ENCODE measurements at places on chromosomes 1 and 21.

GRCh38 chr21:42282715-42283114 lies 32.5 kb downstream of the TFF3 start:
- no peak for DNase-seq

DNA sequence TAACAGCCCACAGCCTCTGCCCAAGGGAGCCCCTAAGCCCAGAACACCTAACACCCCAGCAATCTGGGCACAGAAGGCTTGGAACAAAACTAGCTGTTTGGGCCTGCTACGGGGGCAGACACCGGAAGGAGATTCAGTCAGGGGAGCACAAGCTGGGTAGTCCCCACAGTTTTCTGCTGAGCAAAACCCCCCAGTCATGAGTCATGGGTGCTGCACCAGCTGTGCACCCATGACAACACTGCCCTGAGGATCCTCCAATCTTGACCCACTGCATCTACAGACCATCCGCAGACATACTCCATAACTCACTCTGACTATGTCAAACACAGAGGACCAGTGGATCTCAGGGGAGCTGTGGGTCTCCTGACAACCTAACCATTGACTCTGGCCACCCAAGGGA lies 105.1 kb downstream of the LRIG2 start:
- DNase-seq = no peak

- DNase-seq = no peak
Observed at GRCh38 chr1:244840219-244840794, 4.8 kb downstream of the COX20 start.

DNA sequence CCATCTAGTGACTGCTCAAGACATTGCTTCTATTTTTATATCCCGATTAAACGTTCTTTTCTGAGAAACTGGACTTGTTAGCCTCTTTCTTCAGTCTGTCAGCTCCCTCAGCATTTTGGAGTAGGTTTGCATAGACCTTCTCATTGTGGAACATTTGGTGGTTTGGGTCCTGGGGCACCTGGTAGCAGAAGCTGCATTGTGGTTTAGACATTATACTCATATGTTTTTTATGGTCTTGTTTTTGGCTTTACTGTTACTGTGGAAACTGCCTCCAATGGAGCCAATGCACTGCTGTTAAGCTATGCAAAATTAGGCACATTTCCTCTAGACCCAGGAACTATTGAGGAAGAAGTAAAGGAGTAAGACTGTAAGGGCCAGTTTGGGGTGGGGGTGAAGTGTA lies 36.7 kb upstream of the LRRC8B start:
- no peak for DNase-seq

DNA sequence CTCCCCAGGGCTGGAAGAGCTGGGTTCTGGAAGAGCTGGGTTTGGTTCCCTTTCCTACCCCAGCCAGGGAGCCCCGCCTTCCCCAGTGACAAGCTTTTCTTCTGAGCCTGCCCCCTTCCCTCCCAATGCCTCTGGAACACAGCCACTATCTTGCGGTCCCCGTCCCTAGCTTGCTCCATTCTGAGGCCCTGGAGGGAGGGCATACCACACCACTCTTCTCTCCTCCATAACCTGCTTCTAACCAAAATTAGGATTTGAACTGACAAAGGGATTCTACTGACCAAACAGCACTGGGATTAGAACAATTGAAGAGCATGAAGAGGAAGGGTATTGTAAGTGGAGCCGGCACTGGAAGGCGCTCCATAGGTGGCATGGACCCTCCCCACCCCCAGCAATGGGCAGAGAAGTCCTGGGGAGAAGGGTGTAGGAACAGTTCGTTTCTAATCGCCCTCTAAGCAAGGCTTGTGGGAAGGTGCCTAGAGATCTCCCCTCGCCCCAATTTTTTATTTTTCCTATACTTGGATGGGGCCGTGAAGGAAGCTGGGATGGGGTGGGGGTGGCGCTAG lies 690 bp downstream of the C1orf216 start:
- DNase-seq = no peak

- DNase-seq = no peak
Observed at GRCh38 chr1:234839663-234840062, 229.7 kb upstream of the IRF2BP2 start.

DNA sequence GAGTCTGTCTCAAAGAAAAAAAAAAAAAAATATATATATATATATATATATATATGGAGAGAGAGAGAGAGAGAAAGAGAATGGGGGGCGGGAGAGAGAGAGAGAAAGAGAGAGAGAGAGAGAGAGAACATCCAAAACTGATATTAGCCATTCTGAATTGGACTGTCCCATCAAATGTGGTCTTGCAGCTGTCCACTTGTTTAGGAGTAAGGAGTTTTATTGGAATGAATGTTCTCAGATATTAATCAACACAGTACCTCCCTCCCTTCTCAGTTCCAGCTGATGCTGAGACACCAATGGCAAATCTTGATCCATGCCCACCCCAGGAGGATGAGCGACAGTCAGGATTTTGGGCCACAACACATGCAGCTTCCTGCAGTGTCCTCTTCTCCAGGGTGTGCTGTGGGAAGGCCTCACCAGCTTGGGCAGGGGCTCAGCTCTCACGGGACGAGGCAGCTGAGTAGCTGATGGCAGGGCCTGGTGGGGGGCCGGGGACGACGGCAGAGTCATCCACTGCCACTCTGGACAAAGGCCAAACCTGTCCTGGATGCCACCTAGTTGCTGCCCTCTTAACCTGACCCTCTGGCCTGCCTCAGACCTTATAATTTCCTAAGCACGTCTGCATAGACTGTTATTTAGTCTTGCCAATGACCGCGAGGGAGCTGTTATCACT lies 9.3 kb upstream of the CLDN14 start:
- DNase-seq = no peak

- no peak for DNase-seq
Observed at GRCh38 chr21:44650973-44651675, 3.3 kb downstream of the KRTAP12-4 start.

GRCh38 chr1:9126511-9126910 lies 2.4 kb downstream of the GPR157 start:
- no peak for DNase-seq

- DNase-seq = peak; percentile 24
Observed at GRCh38 chr1:208243967-208244916, at the start of gene PLXNA2. Gene PLXNA2, minus strand, starts transcription at chr1:208244384. Its CDS starts 26,462 bp downstream, at chr1:208217922.

DNA sequence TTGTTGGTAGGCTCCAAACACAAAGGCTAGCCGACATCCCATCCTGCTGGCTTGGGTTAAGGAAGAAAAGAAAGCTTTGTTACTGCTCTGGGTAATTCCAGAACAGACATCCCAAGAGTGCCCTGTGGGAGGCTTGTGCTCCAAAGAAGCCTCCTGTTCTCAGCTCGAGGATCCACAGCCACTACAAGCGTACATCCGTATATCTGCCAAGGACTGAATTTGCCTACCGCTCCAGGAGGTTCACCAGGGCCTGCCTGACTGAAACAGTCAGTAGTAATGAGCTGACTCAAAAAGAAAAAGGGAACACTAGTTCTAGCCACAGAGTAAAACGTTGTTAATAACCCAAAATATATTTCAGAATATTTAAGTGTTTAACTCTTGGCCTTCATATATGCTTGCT lies 24.8 kb upstream of the MUTYH start:
- no peak for DNase-seq

DNA sequence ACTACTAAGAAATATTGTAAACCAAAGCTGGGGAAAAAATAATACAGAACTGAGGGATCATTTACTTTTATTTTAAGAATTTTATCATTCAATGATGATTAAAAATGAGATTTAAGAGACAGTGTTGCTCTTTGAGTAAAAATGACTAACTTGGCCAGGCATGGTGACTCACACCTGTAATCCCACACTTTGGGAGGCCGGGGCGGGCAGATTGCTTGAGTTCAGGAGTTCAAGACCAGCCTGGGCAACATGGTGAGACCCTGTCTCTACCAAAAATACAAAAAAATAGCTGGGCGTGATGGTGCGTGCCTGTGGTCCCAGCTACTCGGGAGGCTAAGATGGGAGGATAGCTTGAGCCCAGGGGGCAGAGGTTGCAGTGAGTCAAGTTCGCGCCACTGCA lies 21.8 kb upstream of the PLEKHO1 start:
- DNase-seq = no peak

- DNase-seq = no peak
Observed at GRCh38 chr1:155254228-155254713, 1.0 kb downstream of the ENTREP3 start.

DNA sequence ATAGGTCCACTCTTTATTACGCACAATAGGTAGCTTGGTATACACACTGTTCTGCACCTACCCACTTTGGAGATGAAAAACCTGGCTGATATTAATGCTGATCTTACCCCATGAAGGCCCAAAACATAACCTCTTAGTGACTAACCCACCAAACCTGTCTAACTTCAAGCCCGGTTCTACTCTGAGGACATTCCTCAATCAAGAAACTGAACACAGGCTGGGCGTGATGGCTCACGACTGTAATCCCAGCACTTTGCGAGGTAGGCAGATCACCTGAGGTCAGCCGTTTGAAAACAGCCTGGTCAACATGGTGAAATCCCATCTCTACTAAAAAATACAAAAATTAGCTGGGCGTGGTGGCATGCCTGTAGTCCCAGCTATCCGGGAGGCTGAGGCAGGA lies 50.5 kb downstream of the EYA3 start:
- no peak for DNase-seq

GRCh38 chr1:156412653-156413321 lies 43.8 kb downstream of the RHBG start:
- DNase-seq = no peak

- DNase-seq = no peak
Observed at GRCh38 chr1:219488275-219488674, 124.6 kb downstream of the ZC3H11B start.

GRCh38 chr1:12461754-12462153 lies 156.3 kb downstream of the DHRS3 start:
- no peak for DNase-seq

Data from cortex of kidney (tissue), 1 donor.